ENCODE measurements at places on chromosomes 2 and 18. TPM values are rescaled to one million over a fixed set of nuclear protein-coding genes. Genes with fewer than 3 reads are reported as not detected.
A peak's percentile ranks its signal among the peaks of the same experiment; 100 is the strongest.

The INSIG2 gene
- 29.5 TPM for polyA plus RNA-seq

The FSHR gene
- polyA plus RNA-seq, result not detected

GRCh38 chr2:232839411-232840079 is 30.5 kb upstream of the SNORC start:
- DNase-seq, result no peak

DNA sequence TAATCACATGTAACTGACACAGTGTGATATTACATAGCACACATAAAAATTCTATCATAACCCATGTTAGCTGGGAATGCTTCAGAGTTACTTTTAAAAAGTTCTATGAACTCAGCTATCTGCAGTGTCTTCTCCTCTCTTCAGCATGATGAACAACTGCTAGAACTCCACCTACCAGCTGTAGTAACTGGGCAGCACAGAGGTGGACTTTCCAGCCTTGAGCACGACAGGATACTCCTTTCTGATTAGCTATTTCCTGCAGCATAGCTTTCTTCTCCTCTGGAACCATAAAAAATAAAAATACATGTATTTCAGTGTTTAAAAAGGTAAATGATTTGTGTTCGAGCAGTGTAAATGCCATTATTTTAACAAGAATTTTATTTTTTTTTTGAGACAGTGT is 59.5 kb upstream of the AMMECR1L start:
- no peak for DNase-seq

DNA sequence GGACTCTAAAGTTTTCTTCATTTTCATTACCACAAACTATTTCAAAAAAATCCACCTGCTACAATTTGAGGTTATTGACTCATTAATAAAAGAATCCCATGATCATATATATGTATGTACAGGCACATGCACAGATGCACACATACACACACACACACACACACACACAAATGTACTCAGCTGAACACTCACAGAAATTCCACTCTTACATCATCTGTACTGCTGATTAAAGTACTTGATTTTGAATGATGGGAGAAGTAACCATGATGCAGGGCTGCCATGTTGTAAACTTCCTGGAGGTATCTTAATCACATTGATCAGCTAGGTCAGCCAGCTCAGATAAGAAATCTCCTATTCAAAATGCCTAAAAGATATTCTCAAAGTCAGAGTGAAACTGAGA is 1313.2 kb upstream of the NRXN1 start:
- DNase-seq, result no peak

- DNase-seq, result no peak
Measured at GRCh38 chr2:59314031-59314766, 1073.1 kb upstream of the FANCL start.

DNA sequence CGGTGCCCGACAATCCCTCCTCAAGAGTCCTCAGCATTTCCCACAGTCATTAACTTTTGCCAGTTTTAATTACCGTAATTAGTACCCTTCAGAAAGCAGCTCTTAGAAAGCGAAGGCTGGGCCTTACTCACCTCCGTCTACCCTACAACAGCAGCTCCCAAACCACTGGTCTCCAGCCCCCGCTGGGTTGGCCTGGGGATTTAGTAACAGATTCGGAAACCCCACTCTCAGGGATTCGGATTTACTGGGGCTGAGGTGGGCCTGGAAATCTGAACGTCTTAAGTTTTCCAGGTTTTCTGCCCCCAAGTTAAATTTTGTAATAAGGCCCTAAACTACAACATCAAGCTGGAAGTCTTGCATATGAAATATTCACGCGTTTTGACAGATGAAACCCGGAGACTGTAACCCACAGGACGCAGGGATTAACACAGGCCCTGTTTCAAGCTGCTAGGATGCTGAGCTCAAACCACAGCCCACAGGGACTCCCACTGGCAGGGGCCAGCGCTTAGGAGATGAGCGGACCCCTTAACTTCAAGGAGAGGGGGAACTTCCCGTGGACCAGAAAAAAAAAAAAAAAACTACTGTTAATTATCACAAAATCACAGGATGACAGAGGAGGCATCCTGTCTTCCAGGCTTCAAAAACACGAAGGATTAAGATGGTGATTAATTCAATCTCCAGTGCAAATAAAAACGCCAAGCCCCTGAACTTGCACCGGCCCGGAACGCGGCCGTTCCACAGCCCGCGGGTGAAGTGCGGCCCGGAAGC is 985 bp downstream of the ILKAP start:
- no peak for DNase-seq

DNA sequence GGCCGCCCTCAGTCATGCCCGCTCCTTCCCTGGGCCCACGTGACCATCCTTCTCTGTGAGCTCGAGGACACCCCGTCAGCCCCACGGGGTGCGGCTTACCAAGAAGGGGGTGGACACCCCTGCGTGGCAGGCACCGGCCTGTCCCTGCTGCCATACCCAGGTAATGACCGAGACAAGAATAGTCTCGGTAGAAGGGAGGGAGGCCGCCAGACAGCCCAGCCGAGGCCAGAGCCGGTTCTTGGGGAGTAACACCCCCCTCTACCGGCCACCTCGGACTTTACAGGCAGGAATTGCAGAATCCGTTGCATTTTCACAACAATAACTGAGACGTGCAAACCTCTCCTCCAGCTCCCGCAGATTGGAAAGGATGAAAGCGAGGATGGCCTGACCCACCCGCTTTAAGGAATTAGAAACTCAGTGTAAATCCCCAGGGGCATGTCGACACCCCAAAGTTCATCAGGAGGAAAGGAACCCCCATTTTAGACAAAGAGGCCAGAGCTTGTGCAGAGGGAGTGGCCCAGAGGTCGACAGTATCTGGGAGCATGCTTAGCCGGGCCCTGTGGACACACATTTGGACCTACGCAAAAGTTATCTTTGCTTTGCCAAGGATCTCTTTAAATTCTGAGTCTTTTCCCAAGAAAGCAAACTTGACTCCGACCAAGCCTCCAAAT is 60.1 kb upstream of the GLI2 start:
- DNase-seq, result peak; percentile 47

DNA sequence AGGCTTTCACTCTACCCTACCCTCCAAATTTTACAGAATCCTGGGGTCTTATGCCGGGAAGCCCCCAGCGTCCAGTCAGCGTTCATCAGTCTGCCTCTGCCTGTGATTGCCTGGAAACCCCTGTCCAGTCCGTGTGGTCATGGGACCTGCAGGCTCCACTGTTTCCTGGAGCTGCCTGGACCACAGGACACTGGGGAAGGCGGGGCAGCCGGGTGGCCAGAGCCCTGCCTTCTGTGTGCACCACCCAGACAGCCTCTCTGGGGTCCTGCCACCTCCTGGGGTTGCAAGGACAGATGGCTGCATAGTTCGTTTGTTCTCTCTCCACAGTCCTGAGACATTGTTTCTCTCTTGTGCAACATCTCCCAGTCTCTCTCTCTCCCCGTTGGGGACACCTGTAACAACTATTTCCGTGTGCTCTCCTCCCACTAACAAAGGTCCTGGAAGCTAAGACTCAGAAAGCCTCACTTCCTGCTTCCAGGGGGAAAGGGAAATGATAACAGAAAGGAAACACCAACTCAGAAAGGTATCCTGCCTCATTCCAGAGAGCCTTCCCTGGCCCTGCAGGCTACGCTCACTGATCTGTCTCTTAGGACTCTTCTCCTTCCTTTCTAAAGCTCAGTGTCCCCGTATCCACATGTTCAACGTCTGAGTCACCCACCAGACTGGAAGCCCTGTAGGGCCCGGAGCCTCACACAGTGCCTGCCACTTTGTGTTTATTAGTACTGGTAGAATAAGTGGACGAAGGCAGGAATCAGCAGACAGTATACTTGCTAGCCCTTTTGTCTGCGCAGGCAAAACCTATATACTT is 192.8 kb upstream of the RAB12 start:
- no peak for DNase-seq

DNA sequence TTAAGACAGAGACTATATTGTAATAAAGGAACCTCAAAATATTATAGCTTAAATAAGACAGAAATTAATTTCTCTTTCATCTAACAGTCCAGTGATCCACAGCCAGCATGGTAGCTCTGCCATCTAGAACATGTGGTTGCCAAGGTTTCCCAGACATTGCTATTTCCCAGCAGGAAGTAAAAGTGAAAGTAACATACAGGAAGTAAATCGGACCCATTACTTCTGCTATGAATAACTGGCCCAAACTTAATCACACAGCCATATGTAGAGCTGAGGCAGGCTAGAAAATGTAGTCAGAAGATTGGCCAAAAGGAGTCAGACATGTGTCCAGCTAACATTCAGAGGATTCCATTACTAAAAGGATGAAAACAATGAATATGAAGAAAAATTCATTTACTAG is 71.0 kb downstream of the NOL4 start:
- no peak for DNase-seq
